ENCODE measurements at places on chromosomes 3 and 15.

- DNase-seq: no peak
Observed at GRCh38 chr15:85706779-85707518, 87.8 kb downstream of the KLHL25 start.

- no peak for DNase-seq
Observed at GRCh38 chr3:23431764-23432163, 228.6 kb downstream of the UBE2E2 start.

GRCh38 chr3:57764794-57765193, 8.7 kb downstream of the SLMAP start:
- no peak for DNase-seq

- peak; percentile 47 for DNase-seq
Observed at GRCh38 chr15:75842722-75843677, at the start of gene UBE2Q2. UBE2Q2 (plus strand) TSS chr15:75843447; CDS start chr15:75843667, 220 bp downstream.

GRCh38 chr15:79896131-79896633, 632 bp downstream of the MTHFS start:
- no peak for DNase-seq

- no peak for DNase-seq
Observed at GRCh38 chr3:64856106-64856505, 168.3 kb upstream of the ADAMTS9 start.
